Heart left ventricle (tissue), 16 donors: ENCODE measurements at places on chromosomes 4 and X.

GRCh38 chr4:8891255-8891645, 19.6 kb upstream of the HMX1 start:
- no peak for DNase-seq

DNA sequence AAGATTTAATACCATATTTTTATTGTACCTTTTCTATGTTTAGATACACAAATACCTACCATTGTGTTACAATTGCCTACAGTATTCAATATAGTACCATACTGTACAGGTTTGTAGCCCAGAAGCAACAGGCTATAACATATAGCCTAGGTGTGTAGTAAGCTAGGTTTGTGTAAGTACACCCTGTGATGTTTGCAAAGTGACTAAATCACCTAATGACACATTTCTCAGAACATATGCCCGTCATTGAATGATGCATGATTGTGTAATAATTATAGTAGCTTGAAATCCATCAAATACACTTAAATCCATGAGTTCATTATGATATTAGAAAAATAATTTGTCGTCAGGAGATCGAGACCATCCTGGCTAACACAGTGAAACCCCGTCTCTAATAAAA, 30.8 kb downstream of the GAB3 start:
- no peak for DNase-seq

DNA sequence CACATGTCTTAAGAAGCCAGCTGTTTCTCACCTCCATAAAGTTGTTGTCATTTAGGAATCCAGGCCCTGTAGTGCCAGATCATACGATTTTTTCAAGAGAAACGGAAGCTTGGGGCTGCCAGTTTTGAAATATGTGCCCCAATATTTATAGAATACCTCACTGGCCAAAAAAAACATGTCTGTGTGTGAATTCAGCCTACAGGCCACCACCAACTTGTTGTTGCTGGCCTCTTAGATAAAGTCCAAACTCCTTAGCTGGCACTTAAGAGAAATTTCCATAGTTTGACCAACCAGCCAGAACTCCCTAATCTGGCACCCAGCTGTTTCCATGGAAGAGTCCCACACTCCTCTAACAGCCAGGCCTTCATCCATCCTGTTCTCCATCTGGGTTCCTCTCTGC, 74.1 kb downstream of the WDR19 start:
- no peak for DNase-seq

GRCh38 chr4:156870131-156870530, 101.5 kb downstream of the PDGFC start:
- DNase-seq: no peak

GRCh38 chr4:139493176-139493575, 39.3 kb downstream of the RAB33B start:
- no peak for DNase-seq

DNA sequence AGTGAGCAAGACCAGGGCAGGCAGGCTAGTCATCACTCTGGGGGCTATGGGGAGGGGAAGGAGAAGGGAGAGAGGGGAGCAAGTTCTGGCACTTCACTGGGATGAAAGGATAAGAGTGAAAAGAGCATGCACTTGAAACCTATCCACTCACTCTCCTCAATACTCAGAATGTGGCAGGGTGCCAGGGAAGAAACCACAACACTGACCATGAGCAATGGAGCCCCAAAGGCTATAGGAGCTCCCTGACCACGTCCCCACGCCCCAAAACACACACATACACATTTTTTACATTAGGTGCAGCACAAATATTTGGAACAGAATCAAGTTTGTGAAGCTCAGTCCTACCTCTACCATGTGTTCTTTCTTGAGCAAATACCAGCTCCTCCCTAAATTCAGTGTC, 132.2 kb downstream of the IDS start:
- no peak for DNase-seq

- no peak for DNase-seq
These were observed 1.4 kb upstream of the CEP135 start for GRCh38 chr4:55947254-55947882.

DNA sequence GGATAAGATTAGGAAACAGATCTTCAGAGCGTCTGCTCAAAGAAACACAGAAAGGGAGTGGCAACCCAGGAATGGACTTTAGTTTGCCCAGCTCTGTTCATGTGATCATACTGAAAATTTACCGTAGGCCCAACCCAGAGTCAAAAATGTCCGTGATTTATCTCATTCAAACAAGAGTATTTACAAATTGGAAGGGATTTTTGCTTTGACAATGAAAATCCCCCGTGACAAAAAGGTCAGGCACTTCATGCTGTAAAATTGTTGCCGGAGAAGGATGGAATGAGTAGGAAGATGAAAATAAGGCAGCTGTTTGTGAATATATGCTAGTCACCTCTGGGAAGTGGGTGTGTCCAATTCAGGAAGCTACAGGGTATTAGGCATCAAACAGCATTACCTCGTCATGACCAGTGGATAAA, 1.2 kb downstream of the SULT1B1 start:
- DNase-seq: no peak

- no peak for DNase-seq
These were observed 102.0 kb upstream of the PDLIM3 start for GRCh38 chr4:185637163-185637875.

DNA sequence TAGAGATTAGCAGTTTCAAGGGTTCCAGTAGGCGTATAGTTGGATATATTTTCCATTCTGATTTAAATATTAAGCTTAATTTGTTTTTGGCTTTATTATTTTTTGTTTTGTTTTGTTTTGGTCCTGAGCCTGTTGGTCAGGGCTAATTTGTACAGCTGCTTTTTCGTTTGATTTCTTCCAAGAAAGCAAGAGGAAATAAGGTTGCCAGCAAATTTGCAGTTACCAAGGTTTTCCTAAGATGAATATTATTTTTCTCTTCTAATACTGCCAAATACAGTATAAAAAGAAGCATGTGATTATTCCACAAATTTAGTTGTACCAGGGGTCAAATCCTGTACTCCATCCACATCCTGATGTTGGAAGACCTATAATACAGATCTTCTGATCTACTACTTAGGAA, 24.9 kb downstream of the PLAC1 start:
- DNase-seq: no peak

DNA sequence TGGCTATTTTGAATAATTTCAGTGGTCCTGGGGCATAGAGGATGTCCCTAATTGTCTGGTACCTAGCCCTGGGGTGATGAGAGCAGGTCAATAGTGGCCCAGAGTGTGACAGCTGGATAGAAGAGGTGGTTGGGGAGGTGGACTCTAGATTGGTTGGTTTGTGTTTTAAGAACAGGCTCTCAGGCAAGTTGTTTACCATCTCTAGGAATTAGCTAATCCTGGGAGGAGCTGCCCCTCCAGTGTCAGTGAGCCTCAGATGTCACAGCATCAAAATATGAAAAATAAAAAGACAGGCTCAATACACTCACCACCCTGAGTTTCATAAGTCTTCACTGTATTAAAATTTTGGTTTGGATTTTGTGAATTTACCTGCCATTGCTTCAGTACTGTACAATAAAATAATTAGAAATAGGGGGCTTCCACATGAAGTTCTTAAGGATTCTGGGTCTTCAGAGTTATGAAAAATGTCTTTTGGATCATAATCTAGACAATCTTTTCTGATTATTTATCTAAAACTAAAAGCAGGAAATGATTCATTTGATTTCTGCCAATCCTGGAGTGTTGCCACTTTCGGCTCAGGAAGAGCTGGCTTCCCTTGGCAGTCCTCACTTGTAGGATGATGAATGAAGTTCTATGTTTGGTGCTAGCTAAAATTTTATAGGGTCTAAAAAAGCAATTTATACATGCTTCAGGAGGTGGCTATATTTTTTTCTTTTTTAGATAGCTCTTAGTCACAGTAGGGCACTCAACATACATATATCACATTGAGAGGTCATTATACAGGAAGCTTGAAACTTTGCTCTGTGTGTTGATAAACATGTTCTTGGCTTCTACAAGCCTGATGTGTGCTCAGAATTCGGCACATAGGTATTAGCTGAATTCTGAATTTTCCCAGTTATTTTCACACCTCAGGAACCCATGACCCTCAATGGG, 395.1 kb downstream of the RAB28 start:
- DNase-seq: no peak

GRCh38 chr4:15161439-15161838, 159.2 kb downstream of the CPEB2 start:
- no peak for DNase-seq

GRCh38 chr4:81485310-81485980, 13.7 kb upstream of the RASGEF1B start:
- no peak for DNase-seq

GRCh38 chrX:2711441-2711840, 20.3 kb downstream of the CD99 start:
- DNase-seq: no peak

GRCh38 chrX:119984652-119985051, 41.1 kb upstream of the NKAP start:
- DNase-seq: no peak

DNA sequence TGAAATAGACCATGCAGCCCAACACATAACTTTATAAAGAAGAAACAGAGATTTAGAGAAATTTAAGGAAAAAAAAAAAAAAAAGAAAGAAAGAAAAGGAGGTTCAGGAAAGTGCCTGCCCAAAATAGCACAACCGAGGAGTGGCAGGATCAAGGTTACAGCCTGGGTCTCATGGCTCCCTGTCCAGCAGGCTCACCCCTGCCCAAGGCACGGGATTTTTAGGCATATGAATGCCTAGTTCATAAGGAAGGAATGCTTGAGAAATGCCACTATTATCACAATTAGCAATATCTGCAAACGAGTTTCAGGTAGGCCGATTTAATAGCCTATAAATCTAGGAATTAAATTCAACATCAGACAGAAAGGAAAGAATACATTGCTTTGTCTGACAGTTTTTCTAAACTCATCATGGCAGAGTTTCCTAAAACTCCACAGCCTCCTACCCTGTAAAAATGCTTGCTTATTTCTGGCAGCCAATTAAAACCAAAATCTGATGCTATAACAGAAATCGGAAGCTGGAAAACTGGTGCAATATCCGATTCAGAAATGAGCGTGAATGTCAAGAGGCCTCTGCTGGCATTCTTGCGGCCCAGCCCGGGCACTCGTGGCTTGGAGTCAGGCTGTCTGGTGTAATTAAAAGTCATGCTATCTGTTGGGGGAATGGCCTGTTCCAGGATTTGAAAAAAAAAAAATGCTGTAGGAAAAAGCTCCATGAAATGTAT, 63.5 kb downstream of the GEMIN8 start:
- DNase-seq: no peak

- DNase-seq: no peak
These were observed 6.9 kb downstream of the MSN start for GRCh38 chrX:65674204-65674893.
